ENCODE measurements at places on chromosomes 1 and 21.

DNA sequence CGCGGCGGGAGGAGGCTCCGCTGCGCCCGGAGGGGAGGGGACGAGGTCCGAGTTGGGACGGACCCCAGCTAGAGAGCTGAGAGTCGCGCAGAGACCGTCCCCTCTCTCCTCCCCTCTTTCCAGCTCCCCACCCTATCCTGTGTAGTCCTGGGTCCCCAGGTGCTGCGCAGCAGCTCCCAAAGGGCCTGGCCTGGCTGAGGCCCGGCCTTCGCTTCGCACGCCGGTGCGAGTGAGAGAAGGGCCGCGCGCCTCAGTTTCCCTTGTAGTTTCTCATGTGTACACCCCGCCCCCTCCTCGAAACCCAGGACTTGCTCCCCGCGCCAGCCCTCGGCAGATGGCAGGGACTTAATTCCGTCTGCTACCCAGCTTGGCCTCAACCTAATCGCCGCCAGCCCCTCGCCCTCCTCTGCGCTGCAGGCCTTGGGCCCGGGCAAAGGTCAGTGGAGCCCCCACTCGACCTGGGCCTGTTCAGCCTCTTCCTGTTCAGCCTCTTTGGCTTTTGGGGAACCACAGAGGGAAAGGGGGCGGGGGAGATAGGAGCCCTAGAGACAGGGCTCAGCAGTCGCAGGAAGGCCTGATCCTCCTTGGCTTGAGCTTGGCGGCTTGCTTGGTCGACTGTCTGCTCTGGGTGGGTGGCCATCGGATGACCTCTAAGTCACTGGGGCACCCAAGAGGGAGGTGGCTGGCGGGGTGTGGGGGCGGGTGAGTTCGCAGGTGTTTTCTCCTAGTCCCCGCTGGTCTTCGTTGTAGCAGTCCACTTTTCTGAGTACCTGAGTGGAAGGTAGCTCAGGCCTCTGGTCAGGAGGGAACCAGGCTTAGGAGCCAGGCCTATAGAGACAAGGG lies 1.0 kb downstream of the ZNF687 start:
- DNase-seq, result no peak

DNA sequence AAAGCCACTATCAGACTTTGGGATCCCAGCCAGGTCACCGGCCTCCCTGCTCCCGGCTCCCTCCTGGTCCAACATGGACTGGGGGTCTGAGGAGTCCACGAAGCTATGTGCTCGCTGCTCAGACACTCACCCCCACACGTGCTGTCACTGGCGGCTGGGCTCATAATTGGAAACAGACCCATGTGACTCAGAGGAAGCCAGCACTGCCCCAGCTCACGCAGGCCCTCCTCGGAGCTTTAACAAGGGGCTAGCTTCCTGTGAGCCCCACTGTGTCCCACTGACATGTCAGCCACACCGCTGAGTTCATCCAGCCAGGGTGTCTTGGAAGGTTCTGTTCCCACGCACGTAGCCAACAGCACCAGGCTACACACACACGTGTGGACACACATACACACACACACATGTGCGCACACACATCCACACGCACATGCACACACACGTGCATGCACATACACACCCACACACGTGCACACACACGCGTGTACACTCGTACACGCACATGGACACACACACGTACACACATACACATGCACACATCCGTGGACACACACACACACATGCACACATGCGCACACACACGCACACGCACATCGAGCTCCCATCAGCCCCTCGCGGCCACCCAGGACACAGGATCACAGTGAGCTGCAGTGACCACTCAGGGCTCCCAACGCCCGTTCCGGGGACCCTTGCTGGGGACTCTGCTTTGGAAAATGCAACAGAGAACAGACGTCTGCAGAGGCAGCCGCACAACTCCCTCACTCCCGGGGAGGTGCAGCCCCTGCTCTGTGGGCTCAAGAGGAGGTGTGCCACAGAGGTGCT lies 18.4 kb upstream of the COL6A2 start:
- DNase-seq, result no peak

DNA sequence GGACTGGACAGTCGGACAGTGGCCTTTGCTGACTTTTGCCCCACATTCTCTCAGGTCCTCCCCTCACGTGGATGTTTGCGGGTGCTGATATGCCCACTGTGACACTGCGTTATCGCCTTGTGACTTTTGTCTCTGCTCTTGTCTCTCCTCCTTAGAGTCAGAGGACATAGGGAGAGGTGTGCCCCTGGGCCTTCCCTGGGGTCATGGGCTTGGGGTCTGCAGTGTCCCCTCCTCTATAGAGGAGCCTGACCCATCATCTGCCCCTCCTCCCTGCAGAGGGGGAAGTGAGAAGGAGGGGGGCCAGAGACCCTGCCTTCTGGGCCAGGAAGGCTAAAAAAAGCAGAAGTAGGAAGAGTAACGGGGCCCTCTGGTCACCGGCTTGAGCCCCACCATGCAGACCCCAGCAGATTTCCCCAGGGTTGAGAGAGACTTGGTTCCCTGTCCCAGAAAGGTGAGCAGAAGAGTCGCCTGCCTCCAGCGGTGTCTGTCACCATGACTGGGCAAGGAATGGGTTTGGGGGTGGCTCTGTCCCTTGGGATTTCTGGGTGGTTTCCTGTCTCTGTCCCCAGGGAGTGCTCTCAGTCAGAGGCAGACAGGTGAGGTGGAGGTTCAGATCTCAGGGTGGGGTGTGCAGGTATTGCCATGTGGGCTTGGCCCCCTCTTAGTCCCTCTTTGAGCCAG lies 13.3 kb downstream of the RPS6KA1 start:
- no peak for DNase-seq

GRCh38 chr21:19508844-19509243 lies 1105.3 kb upstream of the TMPRSS15 start:
- DNase-seq, result no peak

- no peak for DNase-seq
Observed at GRCh38 chr1:219931033-219931432, 2.7 kb upstream of the SLC30A10 start.

DNA sequence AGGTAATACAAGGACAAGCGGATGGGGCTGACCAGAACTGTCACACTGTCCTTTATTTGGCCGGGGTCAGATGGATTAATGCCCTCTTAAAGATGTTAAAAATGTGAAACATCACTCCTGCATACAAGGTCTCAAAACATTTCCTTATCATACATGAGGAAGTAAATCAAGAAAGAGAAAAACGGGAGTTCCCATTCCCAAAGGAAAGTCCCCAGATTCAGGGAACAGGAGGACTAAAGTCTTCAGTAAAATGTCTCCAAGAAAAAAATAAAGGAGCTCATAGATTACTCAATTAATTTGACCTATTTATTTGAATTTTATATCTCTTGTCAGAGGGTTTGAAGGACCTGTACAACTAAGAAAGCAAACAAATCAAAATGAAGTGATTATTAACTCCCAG lies 13.4 kb upstream of the HSD11B1 start:
- no peak for DNase-seq

DNA sequence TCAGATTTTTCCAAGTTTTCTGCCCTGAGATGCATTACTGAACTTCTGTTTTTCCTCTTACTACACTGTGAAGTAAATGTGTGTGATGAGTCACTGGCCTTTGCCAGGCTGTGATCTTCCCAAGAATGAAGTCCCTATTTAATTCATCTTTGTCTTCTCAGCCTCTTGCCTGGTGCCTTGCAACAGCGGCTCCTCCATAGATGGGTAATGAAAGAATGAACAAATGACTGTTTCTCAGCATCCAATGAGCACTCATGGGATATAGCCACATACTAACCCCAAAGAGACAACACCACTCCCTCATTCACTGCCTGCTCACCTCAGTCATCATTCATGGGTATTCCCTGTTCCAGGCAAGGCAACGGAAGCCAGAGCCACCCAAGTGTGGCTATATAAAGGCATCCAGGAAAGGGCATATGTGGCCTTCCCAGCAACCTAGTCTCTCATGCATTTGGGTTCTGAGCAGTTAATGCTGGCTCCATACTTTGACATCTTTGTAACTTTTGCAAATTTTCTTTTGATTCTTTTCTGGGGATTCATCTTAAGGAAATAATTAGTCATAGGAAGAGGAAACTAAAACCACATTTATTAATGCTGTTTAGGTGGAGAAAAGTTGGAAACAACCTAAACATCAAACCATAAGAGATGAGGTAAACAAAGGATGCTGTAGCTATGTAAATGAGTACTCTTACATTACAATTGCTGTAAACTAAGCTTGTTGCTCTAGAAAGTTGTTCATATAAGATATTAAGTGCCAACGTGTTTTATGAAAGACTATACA lies 71.9 kb downstream of the HIVEP3 start:
- no peak for DNase-seq

- no peak for DNase-seq
Observed at GRCh38 chr1:33908324-33908956, 44.6 kb downstream of the HMGB4 start.

DNA sequence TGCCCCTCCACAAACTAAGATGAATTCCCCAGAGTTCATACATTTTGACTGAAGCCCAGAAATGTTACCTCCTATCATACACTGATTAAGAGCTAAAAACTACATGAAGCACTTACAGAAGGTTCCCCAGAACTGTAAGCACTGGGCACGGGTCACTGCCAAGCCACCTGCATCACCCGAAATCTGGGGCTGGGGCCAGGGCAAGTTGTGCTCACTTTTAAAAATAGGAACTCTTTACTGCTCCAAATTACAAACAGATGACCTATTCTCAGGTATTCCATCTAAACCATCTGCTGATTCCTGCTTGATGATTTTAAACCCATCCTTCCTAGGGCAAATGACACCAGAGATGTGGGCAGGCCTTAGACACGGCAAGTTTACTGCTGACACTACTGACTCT lies 4.8 kb downstream of the SETD4 start:
- DNase-seq, result no peak

DNA sequence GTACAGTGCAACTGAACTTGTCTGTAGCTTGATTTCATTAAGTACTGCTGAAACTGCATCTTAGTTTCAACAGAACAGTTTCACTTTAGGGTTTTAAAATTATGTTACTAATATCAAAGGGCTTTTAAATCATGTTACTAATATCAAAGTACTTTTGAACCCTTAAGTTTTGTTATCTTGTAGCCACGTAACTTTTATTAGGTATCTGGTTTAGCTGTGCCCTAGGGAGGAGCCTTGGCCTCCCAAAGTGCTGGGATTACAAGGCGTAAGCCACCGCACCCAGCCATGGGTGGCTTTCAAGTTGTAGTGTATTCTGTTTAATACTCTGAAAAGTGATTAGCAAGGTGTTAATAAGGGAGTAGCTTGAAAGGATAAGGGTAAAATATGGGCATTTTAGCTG lies 2.0 kb downstream of the KDM4A start:
- DNase-seq, result no peak

GRCh38 chr1:28718586-28719331 lies 18.0 kb upstream of the YTHDF2 start:
- DNase-seq, result no peak

- DNase-seq, result no peak
Observed at GRCh38 chr21:42799516-42799915, 79.8 kb downstream of the WDR4 start.

DNA sequence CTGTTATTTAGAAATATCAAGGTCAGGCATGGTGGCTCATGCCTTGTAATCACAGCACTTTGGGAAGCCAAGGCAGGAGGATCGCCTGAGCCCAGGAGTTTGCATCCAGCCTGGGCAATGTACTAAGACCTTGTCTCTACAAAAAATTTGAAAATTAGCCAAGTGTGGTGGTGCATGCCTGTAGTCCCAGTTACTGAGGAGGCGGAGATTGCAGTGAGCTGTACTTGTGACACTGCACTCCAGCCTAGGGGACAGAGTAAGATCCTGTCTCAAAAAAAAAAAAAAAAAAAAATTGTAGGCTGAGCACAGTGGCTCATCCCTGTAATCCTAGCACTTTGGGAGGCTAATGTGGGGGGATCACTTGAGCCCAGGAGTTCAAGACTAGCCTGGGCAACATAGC lies 45.3 kb downstream of the PIK3CD start:
- no peak for DNase-seq

GRCh38 chr1:168032029-168032428 lies 95.2 kb upstream of the MPC2 start:
- no peak for DNase-seq

All from stimulated activated CD4-positive, alpha-beta T cell treated with anti-CD3 and anti-CD28 coated beads, Interleukin-1b, Interleukin-23, amount 100 ng/mL, for 1 hour (primary cell).